GM23338 (cell line): ENCODE measurements at places on chromosomes 7 and 10. TPM values are rescaled to one million over a fixed set of nuclear protein-coding genes. Genes with fewer than 3 reads are reported as not detected.

AGR3 gene
- total RNA-seq, result not detected in 2 replicates

SAMD9L gene
- total RNA-seq, result not detected in 2 replicates

DNA sequence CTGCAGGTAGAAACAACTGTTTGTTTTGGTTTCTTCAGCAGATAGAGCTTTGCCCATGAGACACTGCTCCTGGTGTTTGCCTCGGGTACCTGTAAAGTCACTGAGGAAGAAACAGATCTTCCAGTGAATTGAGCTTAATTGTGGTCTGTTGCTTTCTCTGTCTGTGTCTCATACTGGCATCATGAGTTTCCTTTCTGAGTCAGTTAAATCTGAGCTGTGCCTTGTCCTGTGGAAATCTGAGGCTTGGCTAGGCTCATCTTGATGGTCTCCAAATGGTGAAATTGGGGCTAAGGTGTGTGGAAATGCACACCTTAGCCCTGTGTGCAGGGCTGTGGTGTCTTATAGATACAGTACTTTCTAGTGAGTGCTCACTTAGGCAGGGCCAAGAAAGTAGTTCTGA, 67.4 kb downstream of the GBF1 start:
- no peak overlapping the region for H3K4me3 ChIP-seq
- DNase-seq, result no peak
- no peak overlapping the region for H3K27ac ChIP-seq
- no peaks in the 10 kb centered on the region for H3K36me3 ChIP-seq

MYO3A gene
- total RNA-seq, result 7.2 and 10.7 TPM in 2 replicates

SH2D4B gene
- not detected in 2 replicates for total RNA-seq

GRCh38 chr10:101273741-101274140, 44.5 kb upstream of the LBX1 start:
- no peaks in the 10 kb centered on the region for H3K4me1 ChIP-seq
- no peaks in the 10 kb centered on the region for H3K27me3 ChIP-seq
- H3K4me3 ChIP-seq, result no peak overlapping the region
- H3K36me3 ChIP-seq, result no peaks in the 10 kb centered on the region
- no peak for DNase-seq

- H3K27me3 ChIP-seq, result no peaks in the 10 kb centered on the region
- no peak overlapping the region for H3K27ac ChIP-seq
- no peak for DNase-seq
- H3K4me1 ChIP-seq, result no peaks in the 10 kb centered on the region
- no peaks in the 10 kb centered on the region for H3K36me3 ChIP-seq
Measured at GRCh38 chr7:4817178-4817901, 41.9 kb downstream of the AP5Z1 start.

AGMO gene
- 0.42 and 3.9 TPM in 2 replicates for total RNA-seq

- no peaks in the 10 kb centered on the region for H3K36me3 ChIP-seq
- H3K27ac ChIP-seq, result no peak overlapping the region
- H3K27me3 ChIP-seq, result peaks cover 32% of the 10 kb centered on the region
- H3K4me1 ChIP-seq, result peaks cover 58% of the 10 kb centered on the region
Measured at GRCh38 chr10:71635251-71635866, 84.2 kb downstream of the C10orf105 start.

GRCh38 chr10:30862486-30862885, 169.2 kb downstream of the ZNF438 start:
- no peaks in the 10 kb centered on the region for H3K27me3 ChIP-seq
- H3K4me1 ChIP-seq, result peaks cover 18% of the 10 kb centered on the region
- no peak overlapping the region for H3K4me3 ChIP-seq
- H3K36me3 ChIP-seq, result no peaks in the 10 kb centered on the region
- no peak overlapping the region for H3K27ac ChIP-seq

DNA sequence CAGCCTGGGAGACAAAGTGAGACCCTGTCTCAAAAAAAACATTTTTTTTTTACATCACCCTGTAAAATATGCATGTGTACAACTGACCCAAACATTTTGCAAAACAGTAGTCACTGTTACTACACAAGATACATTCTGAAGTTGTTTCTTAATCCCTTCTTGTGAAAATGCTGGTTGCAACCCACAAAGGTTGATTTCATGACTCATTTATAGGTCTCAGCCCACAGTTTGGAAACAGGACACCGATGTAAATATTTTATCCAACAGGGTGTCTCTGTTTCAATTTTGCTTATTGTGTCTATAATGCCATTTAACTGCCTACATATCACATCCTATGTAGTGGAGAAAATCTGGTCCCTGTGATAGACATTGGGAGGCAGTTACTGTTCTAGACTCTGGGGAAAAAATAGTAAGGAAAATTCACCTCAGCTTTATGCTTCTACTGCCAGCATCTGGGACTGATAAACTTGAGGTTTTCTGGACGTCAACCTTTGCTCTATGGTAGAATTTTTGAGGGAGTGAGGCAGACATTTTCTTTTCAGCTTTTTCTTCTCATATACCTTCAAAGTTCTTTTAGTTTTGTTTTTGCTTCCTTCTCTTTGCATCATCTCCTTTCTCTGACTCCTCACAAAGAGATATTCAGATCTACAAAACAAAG, 1.6 kb upstream of the RAB19 start:
- peak overlapping the region; percentile 64; the same call in 1 of the 2 replicates for H3K27ac ChIP-seq
- H3K4me1 ChIP-seq, result peaks cover 10% of the 10 kb centered on the region
- no peaks in the 10 kb centered on the region for H3K27me3 ChIP-seq
- H3K4me3 ChIP-seq, result no peak overlapping the region
- no peak for DNase-seq

GRCh38 chr10:69641261-69641980, 11.4 kb downstream of the FAM241B start:
- no peak overlapping the region for H3K4me3 ChIP-seq
- H3K27ac ChIP-seq, result no peak overlapping the region
- no peaks in the 10 kb centered on the region for H3K27me3 ChIP-seq
- peaks cover 3% of the 10 kb centered on the region for H3K4me1 ChIP-seq

GRCh38 chr7:602341-603141, 82.9 kb upstream of the PDGFA start:
- peak; percentile 40 for DNase-seq
- no peaks in the 10 kb centered on the region for H3K4me1 ChIP-seq
- H3K27me3 ChIP-seq, result no peaks in the 10 kb centered on the region
- H3K36me3 ChIP-seq, result no peaks in the 10 kb centered on the region; the same call in 1 of the 2 replicates
- 0 out of 2 replicates have a peak overlapping the region, but pooled peaks have one; percentile 19 for H3K27ac ChIP-seq

GRCh38 chr10:133109711-133110110, 22.0 kb downstream of the ADGRA1 start:
- H3K27me3 ChIP-seq, result no peaks in the 10 kb centered on the region
- H3K36me3 ChIP-seq, result no peaks in the 10 kb centered on the region
- no peak overlapping the region for H3K27ac ChIP-seq
- no peaks in the 10 kb centered on the region for H3K4me1 ChIP-seq
- no peak overlapping the region for H3K4me3 ChIP-seq
- DNase-seq, result no peak

- H3K4me3 ChIP-seq, result peak overlapping the region; percentile 39; the same call in 1 of the 2 replicates
- DNase-seq, result peak; percentile 96
- H3K27ac ChIP-seq, result no peak overlapping the region
- no peaks in the 10 kb centered on the region for H3K36me3 ChIP-seq
- H3K4me1 ChIP-seq, result 0 out of 2 replicates have a peak, but pooled peaks cover 12% of the 10 kb centered on the region
Measured at GRCh38 chr7:98051118-98051744, 55.4 kb upstream of the LMTK2 start.

DNA sequence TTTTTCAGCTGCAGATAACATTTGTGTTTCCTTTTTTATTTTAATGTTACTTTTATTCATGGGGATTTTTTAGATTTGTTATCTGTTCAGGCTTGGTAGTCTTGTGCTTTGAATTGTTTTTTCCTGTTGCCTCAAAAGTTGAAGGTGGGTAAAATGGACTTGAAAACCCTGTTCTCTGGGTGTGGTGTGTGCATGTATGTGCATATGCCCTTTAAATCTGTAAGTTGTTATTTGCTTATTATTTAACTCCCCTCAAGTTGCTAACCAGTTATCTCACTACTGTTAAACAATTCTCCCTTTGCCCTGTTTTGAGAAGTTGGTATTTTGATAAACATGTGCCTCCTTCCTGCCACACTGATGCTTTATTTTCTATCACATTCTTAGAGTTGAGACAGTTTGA, 30.6 kb downstream of the TSPAN14 start:
- no peaks in the 10 kb centered on the region for H3K27me3 ChIP-seq
- H3K27ac ChIP-seq, result no peak overlapping the region
- H3K4me1 ChIP-seq, result peaks cover 29% of the 10 kb centered on the region
- no peak overlapping the region for H3K4me3 ChIP-seq
- no peak for DNase-seq
